Left ventricle myocardium superior (tissue), 1 donor: ENCODE measurements at places on chromosomes 5 and 9.

DNA sequence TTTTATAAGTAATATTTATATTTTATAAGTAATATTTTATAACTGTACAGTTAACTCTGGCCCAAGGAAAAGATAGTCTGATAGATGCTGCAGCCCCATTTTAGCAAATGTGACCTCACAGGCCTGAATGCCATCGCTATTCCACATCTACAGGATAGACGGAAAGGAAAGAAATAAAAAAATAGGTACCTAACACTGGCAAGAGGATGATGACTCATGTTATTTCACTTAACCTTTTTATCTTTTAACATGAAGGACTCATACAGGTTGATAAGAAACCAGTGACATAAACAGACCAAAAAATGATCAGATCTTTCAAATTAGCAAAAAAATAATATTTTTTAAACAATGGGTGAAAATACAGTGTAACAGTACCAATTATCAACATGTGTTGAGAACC, 2.7 kb downstream of the CD274 start:
- no peak for DNase-seq

DNA sequence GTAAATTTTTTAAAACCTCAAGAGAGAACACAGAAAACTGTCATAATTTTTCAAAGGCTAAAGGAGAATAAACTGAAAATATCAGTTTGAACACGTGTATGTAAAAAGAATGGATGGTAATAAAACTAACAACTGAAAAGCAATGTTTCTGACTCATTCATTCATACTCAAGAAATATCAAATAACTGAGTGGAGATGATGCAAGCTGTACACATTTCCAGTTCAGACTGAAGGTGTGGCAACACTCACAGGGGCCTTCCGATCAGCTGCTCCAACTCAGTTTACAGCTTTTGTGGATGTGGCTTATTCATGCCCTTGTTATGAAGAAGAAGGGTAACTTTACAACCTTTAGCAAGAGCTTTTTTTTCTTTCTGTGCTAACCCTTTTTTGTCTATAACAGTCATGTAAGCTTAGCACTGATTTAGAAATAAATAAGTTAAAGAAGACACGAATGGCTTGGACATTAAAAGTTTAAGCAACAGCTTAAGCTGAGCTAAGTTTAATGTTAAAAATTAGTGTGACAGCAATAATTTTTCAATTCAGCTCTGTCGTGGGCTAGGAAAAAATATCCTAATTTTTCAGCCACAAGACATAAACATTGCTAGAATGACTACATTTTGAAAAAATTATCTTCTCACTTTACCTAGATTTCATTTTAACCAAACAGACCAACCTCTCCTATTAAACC, 453.5 kb downstream of the RAB3C start:
- no peak for DNase-seq

- no peak for DNase-seq
These were observed 7.4 kb upstream of the AMACR start for GRCh38 chr5:34015120-34015822.

- DNase-seq: no peak
These were observed 4.8 kb downstream of the PSMB7 start for GRCh38 chr9:124410321-124410913.

DNA sequence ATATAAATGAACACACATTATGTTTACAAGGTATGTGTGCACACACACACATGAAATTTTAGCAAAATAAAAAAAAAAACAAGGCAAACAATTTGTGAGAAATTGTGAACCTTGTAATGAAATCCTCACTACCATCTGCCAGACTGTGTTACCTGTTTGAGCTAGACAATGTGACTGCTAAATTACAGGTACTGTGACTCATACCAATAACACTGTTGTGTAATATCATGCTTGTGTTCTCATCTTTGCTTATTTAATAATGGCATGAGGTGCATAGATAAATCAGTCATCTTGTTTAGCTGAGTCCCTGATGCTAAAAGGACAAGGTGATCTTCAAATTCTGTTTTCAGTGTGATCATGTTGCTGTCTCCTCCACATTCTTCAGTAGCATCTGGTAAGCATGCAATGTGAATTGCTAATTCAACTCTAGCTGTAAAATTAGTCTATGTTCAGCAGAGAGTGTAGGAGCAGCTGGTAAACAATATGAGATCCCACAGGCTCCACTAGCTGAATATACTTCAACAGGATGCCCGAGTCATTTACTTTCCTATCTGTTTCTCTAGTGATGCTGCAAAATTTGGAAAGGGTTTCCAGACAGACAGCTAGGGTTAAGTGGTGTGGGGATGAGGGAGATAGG, 966.3 kb upstream of the C9orf72 start:
- no peak for DNase-seq

- no peak for DNase-seq
These were observed 1758.8 kb upstream of the WWC1 start for GRCh38 chr5:166532456-166533220.

- no peak for DNase-seq
These were observed 305.9 kb upstream of the IRX4 start for GRCh38 chr5:2188661-2189060.

DNA sequence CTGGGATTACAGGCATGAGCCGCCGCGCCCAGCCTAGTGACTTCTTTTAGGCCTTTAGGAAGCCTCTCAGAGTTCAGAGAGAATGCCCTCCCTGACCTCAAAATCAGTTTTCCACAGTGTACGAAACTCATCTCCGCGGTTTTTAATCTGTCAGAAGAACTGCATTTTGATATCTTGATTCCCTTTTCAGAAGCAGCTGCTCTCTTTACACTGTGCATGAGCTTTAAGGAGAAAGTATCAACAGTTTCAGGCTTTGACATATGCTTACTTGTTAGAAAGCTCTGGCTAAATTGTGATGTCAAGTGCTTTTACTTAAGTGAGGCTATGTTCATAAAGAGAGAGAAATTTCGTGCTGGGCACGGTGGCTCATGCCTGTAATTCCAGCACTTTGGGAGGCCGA, 74.6 kb downstream of the USP20 start:
- DNase-seq: no peak
